Central memory CD8-positive, alpha-beta T cell (primary cell): ENCODE measurements at places on chromosomes 1 and 21.

- peaks cover 34% of the 10 kb centered on the region for H3K27me3 ChIP-seq
- no peaks in the 10 kb centered on the region for H3K4me1 ChIP-seq
- H3K36me3 ChIP-seq = no peaks in the 10 kb centered on the region
- no peak overlapping the region for H3K4me3 ChIP-seq
- H3K27ac ChIP-seq = no peak overlapping the region
Observed at GRCh38 chr1:163029901-163030300, 39.3 kb upstream of the RGS4 start.

GRCh38 chr1:68358439-68358838 lies 91.3 kb downstream of the RPE65 start:
- no peak overlapping the region for H3K4me3 ChIP-seq
- H3K4me1 ChIP-seq = no peaks in the 10 kb centered on the region
- H3K27ac ChIP-seq = no peak overlapping the region
- no peaks in the 10 kb centered on the region for H3K36me3 ChIP-seq

GRCh38 chr1:33185541-33185940 lies 3.7 kb upstream of the TRIM62 start:
- no peak overlapping the region for H3K4me3 ChIP-seq
- peaks cover 2% of the 10 kb centered on the region for H3K36me3 ChIP-seq
- H3K4me1 ChIP-seq = peaks cover 33% of the 10 kb centered on the region
- H3K27me3 ChIP-seq = no peaks in the 10 kb centered on the region

- H3K27me3 ChIP-seq = no peaks in the 10 kb centered on the region
- H3K4me1 ChIP-seq = no peaks in the 10 kb centered on the region
- no peak overlapping the region for H3K4me3 ChIP-seq
- no peaks in the 10 kb centered on the region for H3K36me3 ChIP-seq
- DNase-seq = no peak
- H3K27ac ChIP-seq = no peak overlapping the region
Observed at GRCh38 chr1:196501760-196502428, 106.3 kb downstream of the KCNT2 start.

DNA sequence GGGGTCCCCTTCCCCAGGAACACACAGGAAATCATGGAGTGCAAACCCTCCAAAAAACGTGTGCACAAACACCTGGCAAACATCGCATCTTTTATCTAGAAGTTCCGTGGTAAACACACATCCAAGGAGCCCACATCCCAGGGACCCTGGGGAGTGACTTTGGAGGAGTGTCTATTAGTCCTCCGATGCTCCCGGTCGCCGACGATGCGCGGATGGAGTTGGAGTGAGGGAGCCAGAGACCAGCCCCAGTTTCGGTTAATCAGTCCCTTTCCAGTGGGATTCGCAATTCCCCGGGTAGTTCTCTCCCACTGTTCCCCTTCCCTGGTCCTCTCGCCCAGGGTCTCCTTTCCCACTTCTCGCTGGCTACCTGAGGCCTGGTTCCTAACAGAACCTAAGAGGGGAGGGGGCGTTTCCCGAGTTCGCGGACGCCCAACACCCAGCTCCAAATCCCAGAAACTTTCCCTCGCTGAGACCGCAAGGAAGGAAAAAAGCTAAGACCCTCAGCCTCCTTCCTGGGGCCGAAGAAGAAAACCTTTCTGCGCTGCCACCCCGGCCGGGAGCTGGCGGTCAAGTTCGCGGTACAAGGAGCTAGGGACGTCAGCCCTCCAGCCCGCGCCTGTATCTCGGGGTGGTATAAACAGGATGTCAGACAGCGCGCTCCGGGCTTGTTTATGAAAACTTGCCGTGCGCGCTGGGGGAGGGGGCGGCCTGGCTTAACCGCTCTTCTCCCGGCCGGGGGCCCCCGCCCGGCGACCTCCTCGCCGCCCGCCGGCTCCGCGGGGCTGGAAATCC lies 787 bp downstream of the JAK1 start:
- H3K27ac ChIP-seq = peak overlapping the region; percentile 97
- H3K4me1 ChIP-seq = peaks cover 60% of the 10 kb centered on the region
- peak; percentile 71 for DNase-seq
- H3K27me3 ChIP-seq = no peaks in the 10 kb centered on the region

DNA sequence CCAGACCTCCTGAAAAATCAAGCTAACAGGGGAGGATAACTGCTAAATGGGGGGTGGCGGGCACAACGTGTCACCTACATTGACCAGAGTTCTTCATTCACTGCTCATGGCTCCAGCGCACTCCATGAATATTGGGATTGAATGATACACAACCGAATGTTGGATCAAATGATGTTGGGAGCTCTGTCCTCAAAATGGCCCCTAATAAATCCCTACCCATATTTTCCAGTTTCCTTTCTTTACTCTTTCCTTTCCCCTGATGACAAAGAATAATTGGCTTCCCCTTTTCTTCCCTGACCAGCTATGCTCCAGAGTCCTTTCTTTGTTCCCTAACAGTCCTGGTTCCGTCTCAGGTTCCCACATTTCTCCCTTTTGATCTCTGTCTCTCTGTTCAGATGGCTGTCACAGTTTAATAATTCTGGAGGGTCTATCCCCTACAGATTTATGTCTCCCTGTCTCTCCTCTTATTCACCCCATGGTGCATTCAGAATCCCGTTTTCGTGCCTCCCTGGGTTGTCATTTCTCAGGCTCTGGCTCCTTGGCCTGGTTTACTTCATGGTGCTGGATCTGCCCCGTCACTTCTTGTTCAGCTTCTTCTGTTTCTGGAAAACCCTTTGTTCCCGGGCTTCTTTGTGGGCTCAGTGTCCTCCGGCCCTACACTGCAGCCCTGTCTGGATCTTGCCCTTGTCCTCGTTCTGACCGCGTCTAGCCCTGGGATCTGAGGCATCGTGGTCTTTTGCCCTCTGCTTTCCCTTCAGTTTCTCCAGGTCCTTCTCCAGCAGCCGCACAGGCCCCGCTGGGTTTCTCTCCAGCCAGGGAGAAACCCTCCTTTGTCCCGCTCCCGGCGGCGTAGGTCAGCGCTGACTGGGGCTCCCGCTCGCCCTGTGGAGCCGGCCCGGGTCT lies 78.3 kb downstream of the NDUFS5 start:
- peak overlapping the region; percentile 85 for H3K4me3 ChIP-seq
- no peak overlapping the region for H3K27ac ChIP-seq
- H3K36me3 ChIP-seq = peaks cover 2% of the 10 kb centered on the region
- no peaks in the 10 kb centered on the region for H3K27me3 ChIP-seq

DNA sequence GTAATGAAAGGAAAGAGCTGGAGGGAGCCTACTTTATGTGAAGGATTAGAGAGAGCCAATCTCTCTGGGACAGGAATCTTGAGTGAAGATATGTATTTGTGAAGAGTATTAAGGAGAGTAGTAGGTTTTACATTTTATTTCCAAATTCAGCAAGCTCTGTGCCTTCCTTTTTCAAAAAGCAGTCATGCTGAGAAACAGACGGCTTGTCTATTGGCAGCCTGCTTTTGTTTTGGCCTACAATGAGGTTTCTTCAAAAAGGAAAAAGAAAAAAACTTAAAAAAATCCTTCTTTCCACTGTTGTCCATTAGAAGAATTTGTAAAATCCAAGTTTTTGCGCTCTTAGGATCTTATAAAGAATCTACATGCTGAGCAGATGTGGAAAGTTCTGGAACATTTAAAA lies 103.6 kb upstream of the PTGFR start:
- H3K4me1 ChIP-seq = no peaks in the 10 kb centered on the region
- no peaks in the 10 kb centered on the region for H3K27me3 ChIP-seq
- no peaks in the 10 kb centered on the region for H3K36me3 ChIP-seq
- no peak for DNase-seq
- no peak overlapping the region for H3K4me3 ChIP-seq
